Activated T-helper 1 cell treated with anti-CD3 and anti-CD28 coated beads, Interleukin-12 subunit alpha, Interleukin-12 subunit beta, Interleukin-2, Interleukin-4 antibody, amounts not matched to agents 30 ng/mL and 10 ng/mL and 1 ng/mL, durations not matched to agents 14 hours and 24 hours and 36 hours (primary cell): ENCODE measurements at places on chromosomes 16 and 17. TPM values are rescaled to one million over a fixed set of nuclear protein-coding genes. Genes with fewer than 3 reads are reported as not detected.

GRCh38 chr17:68605914-68606313 lies 4.7 kb upstream of the FAM20A start:
- no peak for DNase-seq

- no peak for DNase-seq
These were observed 9.2 kb downstream of the MXRA7 start for GRCh38 chr17:76701471-76701967.

Gene ZNF469
- 0.57 and 0.59 TPM in 2 replicates for total RNA-seq

DNA sequence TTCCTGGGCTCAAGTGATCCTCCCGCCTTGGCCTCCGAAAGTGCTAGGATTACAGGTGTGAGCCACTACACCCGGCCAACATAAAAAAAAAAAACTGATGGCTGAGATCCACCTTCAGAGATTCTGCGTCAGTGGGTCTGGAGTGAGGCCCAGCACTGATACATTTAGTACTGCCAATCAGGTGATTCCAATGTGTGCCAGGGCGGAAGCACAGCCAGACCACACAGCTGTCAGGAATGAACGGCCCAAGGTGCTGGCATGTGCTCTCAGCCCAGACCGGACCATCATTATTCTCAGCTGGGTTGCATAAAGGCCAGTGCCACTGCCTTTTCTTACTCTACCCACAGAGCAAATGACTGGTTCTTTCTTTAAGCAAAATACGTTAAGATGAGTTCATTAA lies 1.2 kb upstream of the BCO1 start:
- DNase-seq, result no peak
